ENCODE measurements at places on chromosomes 7 and 10.
A peak's percentile ranks its signal among the peaks of the same experiment; 100 is the strongest.

DNA sequence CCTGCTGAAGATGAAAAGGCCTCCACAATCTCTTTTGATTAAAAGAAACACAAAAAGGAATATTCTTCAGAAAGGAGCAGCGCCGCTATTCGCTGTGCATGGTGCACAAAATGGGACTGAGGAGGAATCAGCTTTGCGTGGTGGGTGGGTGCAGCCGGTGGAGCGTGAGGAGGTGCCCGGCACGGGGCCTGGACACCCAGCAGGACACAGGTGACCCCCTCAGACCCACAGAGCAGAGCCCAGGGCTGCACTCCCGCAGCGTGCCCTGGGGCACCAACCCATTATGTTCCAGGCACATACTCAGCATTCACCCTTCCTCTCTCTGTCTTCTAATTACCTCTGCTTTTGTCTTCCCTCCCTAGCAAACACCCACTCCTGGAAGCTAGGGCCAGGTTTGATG lies 238.0 kb upstream of the PPP2R2D start:
- DNase-seq: no peak

DNA sequence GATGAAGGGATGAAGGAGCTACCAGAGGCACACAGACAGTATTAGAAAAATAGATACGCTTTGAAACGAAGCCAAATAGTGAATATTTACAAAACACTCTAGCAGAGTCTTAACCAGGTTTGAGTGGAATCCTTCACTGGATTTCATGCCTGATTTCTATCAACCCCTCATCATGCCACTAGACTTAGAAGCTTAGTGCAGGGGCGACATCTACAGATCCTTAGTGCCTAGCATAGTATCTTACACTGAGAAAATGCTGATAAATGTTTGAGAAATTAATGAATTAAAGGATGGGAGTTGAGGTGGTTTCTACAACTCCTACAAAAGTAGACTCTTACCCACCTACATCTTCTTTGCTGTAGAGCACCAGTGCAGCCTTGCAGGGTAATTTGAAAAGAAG lies 54.7 kb upstream of the CCNJ start:
- no peak for DNase-seq

GRCh38 chr10:11746883-11747539 lies 4.8 kb downstream of the ECHDC3 start:
- no peak for DNase-seq

DNA sequence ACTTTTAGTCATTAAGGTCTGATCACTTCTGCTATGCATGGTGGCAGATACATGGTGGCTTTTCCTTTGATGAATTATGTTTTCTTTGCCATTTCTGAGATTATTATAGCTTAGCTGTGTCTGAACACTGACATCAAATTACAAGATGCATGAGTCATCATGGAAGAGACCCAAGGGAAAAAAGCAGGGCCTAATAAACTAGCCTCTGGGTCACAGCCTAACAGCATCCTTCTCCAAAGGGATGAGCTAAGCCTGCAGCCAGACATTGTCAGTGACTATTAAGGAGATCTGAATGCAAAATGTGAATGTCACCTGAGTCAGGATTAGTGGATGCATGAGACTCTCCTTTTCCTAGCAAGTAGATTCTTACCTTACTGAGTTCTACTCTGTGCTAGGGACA lies 19.1 kb upstream of the OGDHL start:
- no peak for DNase-seq

DNA sequence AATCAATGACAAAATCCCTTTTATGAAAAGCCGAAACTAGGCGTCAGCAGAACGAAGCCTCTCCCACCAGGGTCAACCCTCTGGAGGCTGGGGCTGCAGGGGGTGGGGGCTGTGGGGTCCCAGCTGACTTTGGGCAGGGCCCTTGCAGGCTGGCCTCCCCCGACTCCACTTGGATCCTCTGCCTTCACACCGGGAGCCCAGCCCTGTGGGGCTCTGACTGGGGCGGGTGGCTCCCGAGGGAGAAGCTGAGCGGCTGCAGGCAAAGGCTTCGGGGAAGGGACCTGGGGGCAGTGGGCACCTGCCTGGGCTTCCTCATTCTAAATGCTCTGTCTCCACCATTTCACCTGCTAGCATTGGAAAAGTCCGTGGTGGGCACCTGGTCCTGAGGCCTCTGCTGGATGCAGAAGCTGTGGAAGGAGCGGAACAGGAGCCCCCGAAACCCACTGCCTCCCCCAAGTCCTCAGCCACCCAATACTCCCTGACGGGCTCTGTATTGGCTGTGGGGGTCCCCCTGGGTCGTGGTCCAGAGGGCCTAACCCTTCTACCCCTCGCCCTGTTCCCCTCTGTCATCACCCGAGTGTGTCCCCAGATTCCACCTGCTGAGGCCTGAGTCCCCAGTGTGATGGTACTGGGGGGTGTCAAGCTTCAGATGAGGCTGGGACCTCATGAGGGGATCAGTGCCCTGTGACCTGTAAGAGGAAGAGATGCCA lies 108.6 kb downstream of the DNAJB6 start:
- no peak for DNase-seq

DNA sequence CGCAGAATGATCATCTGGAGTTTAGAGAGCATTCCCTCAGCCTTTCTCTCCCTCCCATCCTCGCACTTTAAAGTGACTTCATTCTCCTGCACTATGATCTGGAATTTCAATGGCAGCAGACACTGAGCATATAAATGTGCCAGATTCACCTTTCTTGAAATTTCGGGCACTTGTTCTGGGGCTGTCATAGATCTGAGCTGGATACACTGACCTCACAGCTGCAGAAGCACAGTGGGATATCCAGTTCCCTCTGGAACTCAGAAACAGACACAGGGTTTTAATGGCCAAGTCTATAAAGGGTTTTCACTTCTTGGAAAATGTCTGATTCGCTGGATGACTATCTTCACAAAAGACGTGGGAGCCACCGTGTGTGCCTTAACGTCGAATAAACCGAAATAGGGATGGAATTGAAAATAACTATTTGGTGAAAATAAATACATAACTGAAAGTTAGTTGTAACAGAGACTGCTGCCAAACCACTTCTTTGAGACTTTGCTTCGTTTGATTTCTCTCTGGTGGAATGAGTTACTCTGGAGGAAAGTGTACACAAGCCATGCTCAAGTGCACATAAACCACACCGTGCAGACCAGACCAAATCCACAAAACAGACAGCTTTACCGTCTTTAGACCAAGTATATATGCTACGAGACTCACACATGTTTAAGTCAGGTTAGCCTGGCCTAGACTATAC lies 126.1 kb downstream of the SVIL start:
- DNase-seq: no peak

GRCh38 chr10:17606547-17607040 lies 10.6 kb downstream of the HACD1 start:
- DNase-seq: no peak

DNA sequence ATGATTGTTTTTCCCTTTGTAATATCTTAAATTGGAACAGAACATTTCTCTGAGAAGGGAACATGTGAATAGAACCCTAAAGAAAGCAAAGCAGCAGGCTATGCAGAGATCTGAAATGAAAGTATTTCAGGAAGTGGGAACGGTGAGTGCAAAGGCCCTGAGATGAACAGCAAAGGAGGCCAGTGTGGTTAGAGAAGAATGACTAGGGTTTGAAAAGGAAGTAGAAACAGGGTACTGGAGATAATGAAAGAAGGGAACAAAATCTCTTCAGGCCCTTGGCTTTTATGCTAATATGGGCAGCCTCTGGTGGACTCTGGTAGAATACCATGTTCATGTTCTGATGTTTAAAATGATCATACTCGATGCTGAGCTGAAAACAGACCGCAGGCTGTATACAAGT lies 22.2 kb downstream of the ARHGAP21 start:
- no peak for DNase-seq

DNA sequence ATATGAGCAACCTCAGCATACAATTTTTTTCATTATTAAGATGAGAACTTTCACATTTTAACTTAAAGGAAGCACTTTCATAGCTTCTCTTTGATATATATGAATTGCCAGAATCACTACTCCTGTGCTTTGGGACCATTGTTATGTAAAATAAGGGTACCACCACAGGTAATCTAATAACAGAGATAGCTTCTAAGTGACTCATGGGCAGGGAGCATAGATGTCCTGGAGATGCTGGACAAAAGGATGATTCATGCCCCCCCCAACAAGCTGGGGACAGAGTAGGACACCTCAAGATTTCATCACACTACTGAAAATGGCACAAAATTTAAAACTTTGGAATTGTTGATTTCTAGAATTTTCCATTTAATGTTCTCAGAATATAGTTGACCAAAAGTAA lies 641.1 kb downstream of the PCDH15 start:
- DNase-seq: no peak

DNA sequence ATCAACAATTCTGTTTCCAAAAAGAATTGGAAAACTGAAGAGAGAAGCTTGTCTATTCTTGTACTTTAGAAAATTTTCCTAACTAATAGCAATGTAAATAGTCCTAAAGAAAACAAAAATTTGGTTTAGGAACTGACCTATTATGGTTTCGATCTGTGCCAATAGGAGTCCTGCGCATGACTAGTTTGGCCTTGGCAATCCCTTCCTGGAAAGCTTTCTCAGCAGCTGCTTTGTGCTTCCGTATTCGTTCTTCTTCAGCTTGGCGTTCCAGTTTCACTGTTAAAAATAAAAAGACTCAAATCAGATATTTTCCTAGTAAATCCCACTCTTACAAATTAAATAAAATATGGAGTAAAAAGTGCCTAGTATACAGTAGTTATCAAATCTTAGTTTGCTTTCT lies 36.6 kb downstream of the FZD9 start:
- no peak for DNase-seq

GRCh38 chr10:85642421-85643170 lies 724.0 kb downstream of the GRID1 start:
- DNase-seq: no peak

DNA sequence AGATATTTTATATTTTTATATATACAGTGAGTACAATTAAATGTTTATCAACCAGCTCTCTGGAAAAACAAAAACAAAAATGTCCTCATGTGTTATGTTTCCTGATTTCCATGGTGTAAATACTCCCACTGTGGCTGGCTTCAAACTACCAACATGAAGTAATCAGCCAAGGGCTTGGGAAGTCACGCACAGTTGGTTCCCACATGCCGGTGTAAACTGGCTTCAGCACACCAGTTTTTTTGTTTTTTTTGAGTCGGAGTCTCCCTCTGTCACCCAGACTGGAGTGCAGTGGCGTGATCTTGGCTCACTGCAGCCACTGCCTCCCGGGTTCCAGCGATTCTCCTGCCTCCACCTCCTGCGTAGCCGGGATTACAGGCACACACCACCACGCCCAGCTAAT lies 11.8 kb downstream of the OSBPL3 start:
- no peak for DNase-seq

GRCh38 chr10:20299034-20299736 lies 483.0 kb downstream of the PLXDC2 start:
- no peak for DNase-seq

GRCh38 chr7:134832367-134832766 lies 52.9 kb downstream of the CALD1 start:
- no peak for DNase-seq

- peak; percentile 63 for DNase-seq
These were observed at the start of gene TRAPPC14 for GRCh38 chr7:100158229-100159098. Gene TRAPPC14, minus strand, starts transcription at chr7:100158723. Its CDS starts 224 bp downstream, at chr7:100158499.

DNA sequence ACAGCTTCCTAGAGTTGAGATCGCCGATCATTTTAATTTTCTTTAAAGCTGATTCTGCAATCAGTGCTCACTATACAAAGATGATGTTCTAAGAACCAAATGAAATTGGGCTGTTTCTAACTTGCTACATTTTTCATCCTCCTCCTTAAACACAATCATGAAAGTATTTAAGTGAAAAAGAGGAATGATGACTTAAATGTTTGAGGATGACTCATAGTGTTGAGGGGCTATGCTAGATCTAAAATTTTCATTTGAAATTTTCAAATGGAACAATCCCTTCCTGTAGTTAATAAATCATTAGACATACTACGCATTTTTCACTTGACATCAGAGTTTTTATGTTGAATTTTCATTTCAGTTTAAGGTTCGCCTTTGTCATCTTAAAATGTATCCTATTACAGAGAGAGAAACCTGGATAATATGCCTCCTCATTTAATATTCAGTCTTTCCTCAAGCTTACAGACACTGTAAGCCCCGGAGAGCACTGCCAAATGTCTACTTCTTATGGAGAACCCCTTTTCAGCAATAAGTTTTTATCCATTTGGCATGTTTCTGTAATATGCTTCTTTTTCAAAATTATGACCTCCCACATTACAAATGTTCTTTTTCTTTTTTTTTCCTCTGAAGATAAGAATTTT lies 499.6 kb downstream of the MAGI2 start:
- no peak for DNase-seq

GRCh38 chr10:95626500-95626899 lies 30.0 kb downstream of the ALDH18A1 start:
- DNase-seq: no peak

DNA sequence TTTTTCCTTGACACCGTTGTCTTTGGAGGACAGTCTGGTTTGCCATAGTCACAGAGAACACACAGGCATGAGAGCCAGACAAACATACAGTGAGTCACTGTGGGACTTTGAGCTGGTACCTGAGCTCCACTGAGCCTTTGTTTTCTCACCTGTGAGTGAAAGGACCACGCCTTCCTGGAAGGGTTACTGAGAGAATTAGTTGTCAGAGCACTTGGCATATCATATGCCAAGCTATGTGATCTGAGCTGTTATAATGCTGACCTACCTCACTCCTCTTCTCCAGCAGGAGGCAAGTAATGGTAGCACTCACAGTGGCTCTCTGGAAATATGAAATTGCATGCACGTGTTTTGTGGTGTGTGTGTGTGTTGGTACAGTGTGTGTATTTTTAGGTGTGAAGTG lies 59.7 kb downstream of the CXCL12 start:
- no peak for DNase-seq

GRCh38 chr10:20682782-20683181 lies 214.3 kb downstream of the NEBL start:
- DNase-seq: no peak

GRCh38 chr7:35019801-35020200 lies 17.5 kb downstream of the DPY19L1 start:
- no peak for DNase-seq

- DNase-seq: no peak
These were observed 156.3 kb downstream of the NEURL1 start for GRCh38 chr10:103649654-103650423.

GRCh38 chr10:76080991-76081390 lies 649.6 kb downstream of the LRMDA start:
- no peak for DNase-seq

GRCh38 chr10:70162892-70163201 lies 7.5 kb downstream of the SAR1A start:
- DNase-seq: no peak

DNA sequence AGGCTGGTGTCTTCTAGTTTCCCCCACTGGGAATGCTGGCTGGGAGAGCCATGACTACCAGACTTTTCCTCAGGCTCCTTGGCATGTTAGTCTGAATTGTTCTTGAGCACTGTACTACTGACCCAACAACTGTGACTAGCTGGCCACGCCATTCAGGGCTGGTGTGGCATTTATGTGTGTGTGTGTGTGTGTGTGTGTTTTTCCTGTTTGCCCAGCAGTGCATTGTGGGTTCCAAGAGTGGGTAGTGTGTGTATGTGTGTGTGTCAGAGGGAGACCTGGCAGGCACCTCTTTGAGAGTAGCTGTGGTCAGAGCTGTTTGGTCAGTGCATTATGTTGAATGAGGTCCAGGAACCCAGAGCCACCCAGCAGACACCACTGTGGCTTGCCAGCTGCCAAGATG lies 9.2 kb downstream of the PCBD1 start:
- no peak for DNase-seq

Data from cerebellar nuclear complex (tissue), 1 donor.